ENCODE measurements at places on chromosomes 7 and 10.

DNA sequence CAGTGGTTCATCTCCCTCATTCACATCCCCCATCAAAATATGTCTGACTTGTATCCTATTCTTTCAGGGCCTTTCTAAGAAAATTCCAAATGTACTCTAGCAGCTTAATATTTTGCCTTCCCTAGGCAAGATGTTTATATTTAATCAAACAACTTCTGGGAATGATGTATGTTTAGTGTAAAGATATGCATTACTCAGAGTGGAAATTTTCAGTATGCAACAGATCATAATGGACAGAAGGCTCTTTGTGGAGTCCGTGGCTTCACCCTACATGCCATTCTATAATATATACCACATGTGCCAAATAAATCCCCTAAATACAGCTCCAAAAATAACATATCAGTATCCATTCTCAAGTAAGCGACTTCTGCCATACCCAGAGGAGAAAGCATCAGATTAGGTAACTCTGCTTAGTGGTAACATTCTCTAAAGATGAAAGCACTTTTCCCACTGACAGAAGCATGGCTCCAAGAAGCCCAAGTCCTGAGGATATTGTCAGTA is 316.6 kb downstream of the KCNMA1 start:
- peak; percentile 57 for DNase-seq

GRCh38 chr7:66460921-66461361 is 167.7 kb upstream of the KCTD7 start:
- no peak for DNase-seq

- no peak for DNase-seq
These were observed 4.4 kb downstream of the VIM start for GRCh38 chr10:17232276-17232960.

GRCh38 chr7:52502281-52502680 is 533.2 kb upstream of the POM121L12 start:
- no peak for DNase-seq

DNA sequence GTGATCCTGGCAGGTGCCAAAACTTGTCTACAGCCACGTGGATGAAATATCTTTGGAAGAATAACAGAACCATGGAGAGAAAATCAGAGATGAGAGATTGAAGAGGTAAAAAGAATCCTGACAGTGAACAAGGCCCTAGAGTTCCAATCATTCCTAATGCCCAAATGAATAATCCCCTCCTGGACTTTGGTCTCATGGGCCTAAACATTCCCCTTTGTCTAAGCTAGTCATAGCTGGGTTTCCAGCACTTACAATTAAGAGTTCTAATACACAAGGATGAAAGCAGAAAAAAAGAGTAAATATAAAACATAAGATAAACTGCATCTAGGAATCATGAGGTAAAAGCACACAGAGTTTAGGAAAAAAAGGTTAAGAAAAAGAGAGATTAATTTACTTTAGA is 40.2 kb downstream of the ARHGAP12 start:
- no peak for DNase-seq

All from foreskin melanocyte (primary cell).